Muscle of back (tissue), 13 donors: ENCODE measurements at places on chromosomes 6 and 20.

DNA sequence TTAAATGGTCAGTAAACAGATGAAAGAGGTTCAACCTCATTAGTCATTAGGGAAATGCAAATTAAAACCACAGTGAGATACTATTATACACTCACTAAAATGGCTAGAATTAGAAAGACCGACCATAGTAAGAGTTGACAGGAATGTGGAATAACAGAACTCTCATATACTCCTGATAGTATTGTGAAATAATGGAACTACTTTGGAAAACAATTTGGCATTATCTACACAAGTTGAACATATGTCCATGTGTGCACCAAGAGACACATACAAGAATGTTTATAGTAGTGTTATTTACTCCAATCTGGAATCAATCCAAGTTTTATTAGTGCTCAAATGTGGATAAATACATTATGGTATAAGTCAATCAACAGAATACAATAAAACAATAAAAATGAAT is 59.6 kb downstream of the AK9 start:
- no peak for DNase-seq

DNA sequence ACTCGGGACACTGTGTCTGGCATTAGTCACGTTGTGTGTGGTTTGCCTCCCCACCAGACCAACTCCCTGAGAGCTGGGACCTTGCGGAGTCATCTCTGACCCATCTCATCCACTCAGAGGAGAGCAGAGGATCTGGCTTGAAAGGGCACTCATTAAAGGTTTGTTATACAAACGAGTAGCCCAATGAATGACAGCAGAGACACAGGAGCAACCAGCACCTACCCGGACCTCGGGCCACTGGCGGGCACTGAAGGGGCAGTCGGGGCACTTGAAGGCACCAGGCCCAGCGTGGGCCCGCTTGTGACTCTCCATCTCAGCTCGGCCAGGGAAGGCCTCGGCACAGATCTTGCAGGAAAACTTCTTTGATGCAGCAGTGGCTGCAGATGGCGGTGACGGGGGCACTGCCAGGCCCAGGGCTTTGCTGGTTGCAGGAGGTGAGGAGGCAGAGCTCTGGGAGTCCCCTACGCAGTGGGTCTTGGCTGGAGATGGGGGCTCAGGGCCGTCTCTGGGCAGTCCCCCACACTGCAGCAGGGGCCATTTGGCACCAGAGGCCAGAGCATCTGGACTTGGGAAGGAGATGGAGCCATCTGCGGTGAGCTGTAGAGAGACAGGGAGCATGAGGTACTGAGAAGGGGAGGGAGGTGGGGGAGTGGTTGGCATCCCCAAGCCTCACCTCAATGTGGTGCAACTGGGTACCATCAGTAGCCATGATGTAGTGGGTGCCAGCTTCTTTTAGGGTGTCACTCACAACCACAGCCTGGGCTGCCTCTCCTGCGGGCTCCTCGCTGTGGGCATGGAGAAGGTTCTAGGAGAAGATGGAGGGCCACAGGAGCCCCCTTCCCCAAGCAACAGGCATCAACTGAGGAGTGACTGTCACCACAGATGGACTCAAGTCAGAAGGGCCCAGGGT is 17.7 kb downstream of the PCIF1 start:
- DNase-seq: no peak

GRCh38 chr20:24782301-24782700 is 166.8 kb upstream of the CST7 start:
- peak; percentile 53 for DNase-seq

DNA sequence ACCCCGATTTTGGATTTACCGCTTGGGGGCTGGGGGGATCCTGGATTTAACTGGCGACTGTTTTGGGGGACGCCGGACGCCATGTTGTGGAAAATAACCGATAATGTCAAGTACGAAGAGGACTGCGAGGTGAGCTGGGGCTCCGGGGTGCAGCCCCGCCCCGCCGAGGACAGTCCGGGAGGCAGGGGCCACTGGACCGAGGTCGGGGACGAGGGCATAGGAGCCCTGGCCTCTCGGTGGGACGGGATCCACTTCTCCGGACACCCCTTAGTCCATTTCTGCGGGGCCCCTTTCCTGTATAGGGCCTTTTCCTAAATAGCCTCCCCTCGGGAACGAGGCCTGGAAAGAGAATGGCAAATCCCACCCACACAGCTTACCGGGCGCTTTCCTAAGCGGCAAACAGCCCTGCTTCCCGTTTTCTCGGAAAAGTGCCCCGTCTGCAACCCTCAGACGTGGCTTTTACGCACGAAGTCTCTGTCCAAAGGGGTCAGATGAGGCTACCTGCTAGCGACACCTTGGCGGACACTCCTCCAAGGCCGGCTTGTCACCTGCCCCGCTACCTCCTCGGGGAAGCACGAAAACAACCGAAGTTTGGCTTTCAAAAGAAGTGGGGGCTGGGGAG is 469 bp downstream of the TFAP2C start:
- DNase-seq: no peak

GRCh38 chr6:39218868-39219567 is 10.3 kb downstream of the KCNK5 start:
- no peak for DNase-seq

DNA sequence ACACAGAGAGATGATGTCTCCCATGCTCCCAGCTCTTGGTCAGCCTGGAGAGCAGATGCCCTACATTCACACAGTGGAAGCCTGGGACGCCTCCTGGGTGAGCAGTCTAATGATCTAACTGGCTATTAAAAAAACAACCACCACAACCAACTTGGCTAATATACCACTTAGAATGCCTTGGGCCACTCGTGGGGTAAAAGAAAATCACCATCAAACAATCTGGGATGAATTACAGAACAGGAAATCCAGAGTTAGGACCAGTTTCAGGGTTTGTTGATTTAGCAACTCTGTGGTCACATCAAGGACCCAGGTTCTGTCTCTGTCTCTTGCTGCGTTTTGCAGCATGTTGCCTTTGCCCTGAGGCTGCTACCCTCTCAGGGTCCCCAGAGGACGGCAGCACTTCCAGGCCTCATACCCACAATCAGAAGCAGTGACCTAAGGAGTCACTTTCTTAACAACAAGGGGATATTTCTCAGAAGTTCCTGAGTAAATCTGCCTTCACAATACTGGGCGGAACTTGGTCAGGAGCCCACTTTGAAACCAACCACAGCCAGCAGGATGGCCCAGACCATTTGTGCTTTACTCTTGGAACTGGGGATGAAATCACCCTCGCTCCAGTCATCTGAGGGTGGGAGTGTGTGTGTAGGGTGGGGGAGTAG is 118.7 kb downstream of the CLIC5 start:
- no peak for DNase-seq

DNA sequence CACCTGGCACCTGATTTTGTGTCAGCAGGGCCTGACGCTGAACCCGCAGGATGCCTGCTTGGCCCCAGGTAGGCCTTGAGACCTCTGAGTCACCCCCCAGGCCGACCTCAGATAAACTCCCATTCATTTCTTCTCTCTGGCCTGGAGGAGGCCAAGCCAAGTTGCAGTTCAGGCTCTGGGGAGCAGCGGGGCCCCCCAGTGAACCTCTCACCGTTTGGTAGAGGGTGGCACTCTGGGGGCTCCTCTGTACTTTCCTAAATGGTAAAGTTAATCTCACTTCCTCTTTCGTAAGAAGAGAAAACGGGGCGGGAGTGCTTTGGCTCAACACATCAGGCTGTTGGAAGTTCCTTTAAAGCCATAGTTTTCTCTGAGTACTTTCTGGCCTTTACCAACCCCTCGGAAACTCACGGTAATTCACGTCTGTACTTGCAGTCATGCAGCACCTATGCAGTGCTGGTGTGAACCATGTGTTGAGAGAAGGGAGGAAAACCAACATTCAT is 2.8 kb downstream of the SIRPA start:
- peak; percentile 71 for DNase-seq

- no peak for DNase-seq
These were observed 8.6 kb upstream of the HIVEP2 start for GRCh38 chr6:142953373-142954273.

DNA sequence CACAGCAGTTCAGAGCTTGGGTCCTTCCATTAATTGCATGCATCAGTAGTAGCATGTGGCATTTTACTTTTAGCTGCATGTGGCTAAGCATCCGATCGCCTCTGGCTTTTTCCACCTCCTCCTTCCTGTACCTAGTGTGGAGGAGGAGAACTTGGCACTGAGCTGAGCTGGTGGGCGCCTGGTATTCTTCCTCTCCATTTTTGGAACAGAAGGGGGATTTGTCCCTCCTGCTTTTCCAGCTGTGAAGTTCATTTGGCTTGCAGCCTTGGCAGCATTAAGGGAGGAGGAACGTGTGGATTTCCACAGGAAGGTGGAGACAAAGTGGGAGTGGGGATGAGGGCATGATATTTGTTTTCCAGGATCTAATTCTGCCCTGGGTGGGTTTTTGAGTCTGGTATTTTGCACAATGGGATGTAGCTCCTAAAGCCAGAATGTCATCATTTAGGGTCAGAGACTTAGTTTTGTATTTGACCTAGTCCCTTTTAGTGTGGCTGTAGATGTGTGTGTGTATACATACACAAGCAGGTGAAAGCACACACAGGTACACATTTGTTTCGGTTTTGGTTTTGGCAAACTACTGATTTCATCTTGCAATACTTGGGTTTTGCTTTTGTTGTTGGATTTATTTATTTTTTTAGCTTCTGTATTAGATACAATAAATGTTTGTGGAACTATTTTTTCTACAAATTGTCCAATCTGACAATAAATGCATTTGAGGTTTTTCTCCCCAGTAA is 90.0 kb downstream of the SASH1 start:
- no peak for DNase-seq

DNA sequence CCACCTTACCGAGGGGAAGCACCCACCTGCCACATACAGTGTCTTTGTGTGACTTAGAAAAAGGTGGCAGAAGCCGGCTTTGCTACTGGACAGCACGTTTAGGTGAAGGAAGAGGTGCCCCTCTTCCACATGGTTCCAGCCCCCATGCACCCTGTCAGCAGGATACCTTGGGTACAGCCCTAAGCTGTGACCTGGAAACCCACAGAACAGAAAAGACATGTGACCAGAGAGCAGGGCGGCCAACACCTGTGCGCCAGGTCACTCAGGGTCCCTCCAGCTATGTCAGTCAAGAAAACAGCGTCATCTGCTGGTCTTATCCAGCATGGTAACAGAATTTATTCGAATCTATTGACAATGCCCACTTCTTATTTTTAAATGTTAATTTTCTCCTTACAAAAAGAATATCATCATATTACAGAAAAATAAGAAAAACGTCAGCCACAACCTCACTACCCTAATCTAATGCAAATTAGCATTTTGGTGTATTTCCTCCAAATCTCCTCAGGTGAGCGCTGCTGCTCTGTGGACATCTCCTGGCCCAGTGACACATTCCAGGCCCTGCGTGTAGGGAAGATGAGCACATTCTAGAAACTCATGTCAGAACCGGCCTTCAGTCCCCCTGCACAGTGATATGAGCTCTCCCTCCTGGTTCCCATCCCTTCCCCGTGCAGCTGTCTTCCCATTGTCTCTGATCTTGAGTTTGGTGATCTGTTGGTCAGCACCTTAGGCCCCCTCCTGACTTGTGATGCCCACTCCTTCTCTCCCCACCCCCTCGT is 37.2 kb downstream of the GTF2H5 start:
- no peak for DNase-seq

DNA sequence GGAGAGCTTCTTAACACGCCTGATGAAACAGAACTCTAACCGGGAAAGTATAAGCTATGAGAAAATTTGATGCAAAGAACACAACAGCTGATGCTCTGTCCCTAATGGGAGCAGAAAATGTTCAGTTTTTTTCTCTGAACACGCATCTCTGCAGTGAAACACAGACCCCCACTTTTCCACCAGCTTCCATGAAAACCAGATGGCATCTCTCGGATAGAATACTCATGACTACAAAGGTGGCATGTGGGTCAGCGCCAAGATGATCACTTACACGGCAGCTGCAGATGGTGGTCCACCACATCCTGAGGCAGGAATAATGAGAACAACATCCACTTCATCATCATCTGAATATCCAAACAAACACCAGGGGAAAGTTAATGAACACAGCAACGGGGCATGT is 85.2 kb upstream of the CNR1 start:
- no peak for DNase-seq

GRCh38 chr6:115947966-115948541 is 112.6 kb downstream of the FRK start:
- no peak for DNase-seq

GRCh38 chr6:161481786-161482516 is 208.1 kb upstream of the AGPAT4 start:
- no peak for DNase-seq

GRCh38 chr6:148037496-148037895 is 305.1 kb upstream of the SASH1 start:
- DNase-seq: no peak

DNA sequence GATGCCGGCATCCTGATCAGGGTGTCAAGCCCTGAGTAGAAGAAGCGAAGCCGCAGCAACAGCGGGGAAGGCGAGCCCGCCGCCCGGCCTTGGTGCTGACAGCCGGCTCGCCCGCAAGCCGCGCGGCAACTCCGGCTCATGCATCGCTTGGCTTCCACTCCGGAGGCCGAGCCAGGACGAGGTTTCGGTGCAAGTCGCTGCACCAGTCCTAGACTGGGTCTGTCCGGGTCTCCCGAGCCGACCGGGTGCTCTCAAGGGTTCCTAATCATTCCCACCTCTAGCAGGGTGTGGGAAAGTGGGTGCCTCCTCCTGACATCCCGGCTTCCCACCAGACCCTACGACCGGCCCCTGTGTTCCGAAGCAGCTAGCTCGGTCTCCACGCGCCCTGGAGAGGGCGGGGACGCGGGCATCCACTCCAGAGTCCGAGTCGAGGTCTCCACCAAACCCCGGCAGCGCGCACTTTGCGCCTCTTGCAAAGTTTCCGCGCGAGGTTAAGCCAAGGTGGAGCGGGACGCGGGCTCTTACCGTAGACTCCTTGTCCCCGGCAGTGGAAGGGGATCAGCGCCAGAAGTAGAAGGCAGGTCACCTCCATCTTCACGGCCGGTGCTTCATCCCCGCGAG is 1.4 kb downstream of the MDGA1 start:
- no peak for DNase-seq

- DNase-seq: no peak
These were observed 659 bp downstream of the TAF4 start for GRCh38 chr20:62064770-62065673.

DNA sequence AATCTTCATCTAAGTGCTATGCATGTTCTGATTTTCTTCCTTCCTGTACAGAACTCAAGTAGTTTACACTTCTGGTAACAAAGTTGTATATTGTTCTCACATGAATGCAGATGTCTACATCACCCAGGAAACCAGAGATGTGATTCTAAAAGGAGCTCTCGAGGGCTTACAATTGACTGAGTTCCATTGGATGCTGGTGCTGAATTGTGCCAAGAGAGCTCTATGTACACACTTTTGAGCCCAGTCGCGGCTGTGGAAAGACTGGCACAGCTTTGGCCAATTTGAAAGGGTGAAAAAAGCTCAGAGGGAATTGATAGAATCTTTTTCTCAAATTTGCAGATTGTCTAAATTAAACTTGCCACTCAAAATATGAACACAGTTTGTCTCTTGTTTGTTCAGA is 340.7 kb downstream of the LMBRD1 start:
- DNase-seq: no peak

DNA sequence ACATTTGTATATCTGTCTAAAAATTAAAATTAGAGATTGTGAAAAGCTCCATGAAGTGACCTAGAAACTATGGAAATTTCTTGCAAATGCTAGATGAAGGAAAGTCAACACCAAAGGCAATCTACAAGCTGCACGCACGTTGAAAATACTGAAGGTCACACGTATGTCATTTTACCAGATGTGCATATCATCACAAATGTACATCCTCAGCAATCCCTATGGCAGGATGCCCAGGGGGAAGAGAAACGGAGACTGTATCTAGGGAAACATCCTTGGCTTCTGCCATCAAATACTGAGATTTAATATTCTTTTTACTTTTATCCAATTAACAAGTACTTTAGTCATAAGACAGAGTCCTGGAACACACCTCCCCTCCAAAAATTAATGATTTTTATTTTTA is 672.0 kb downstream of the RNF144B start:
- DNase-seq: peak; percentile 56
